ENCODE measurements at places on chromosomes 6 and 20.

- peaks cover 34% of the 10 kb centered on the region for H3K4me1 ChIP-seq
- no peaks in the 10 kb centered on the region for H3K27me3 ChIP-seq
Observed at GRCh38 chr6:148999929-149000468, 253.2 kb downstream of the UST start.

DNA sequence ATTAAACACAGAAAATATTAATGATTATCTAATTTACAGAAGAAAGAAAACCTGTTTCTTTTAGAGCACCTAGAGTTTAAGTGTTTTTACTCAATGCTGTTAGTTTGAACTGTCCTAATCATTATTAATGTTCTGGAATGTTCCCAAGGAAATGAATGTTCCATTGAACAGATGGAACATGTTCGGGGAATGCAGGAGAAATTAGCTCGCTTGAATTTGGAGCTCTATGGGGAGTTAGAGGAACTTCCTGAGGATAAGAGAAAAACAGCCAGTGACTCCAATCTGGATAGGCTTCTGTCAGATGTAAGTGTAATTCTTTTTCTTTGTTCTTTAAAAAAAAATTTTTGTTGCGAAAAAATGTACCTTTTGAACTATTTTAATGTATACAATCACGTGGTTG lies 10.8 kb upstream of the ECT2L start:
- H3K27ac ChIP-seq = no peak overlapping the region
- H3K36me3 ChIP-seq = 0 out of 2 replicates have a peak, but pooled peaks cover 2% of the 10 kb centered on the region
- H3K4me3 ChIP-seq = no peak overlapping the region

GRCh38 chr6:64123761-64124633 lies 488.4 kb downstream of the PHF3 start:
- no peaks in the 10 kb centered on the region for H3K4me1 ChIP-seq
- no peak overlapping the region for H3K4me3 ChIP-seq
- no peak for DNase-seq
- no peaks in the 10 kb centered on the region for H3K36me3 ChIP-seq
- H3K27me3 ChIP-seq = no peaks in the 10 kb centered on the region

GRCh38 chr6:22444330-22444729 lies 125.0 kb upstream of the HDGFL1 start:
- peak overlapping the region; percentile 38 for H3K27ac ChIP-seq
- peaks cover 49% of the 10 kb centered on the region for H3K4me1 ChIP-seq
- DNase-seq = peak; percentile 93
- H3K27me3 ChIP-seq = no peaks in the 10 kb centered on the region

Measured in PC-3 (cell line).